Stimulated activated naive CD4-positive, alpha-beta T cell treated with Interleukin-2 at 50 U/mL for 16 hours (primary cell): ENCODE measurements at places on chromosomes 12 and 14.

- no peak for DNase-seq
Measured at GRCh38 chr14:51657762-51658161, 6.1 kb downstream of the FRMD6 start.

DNA sequence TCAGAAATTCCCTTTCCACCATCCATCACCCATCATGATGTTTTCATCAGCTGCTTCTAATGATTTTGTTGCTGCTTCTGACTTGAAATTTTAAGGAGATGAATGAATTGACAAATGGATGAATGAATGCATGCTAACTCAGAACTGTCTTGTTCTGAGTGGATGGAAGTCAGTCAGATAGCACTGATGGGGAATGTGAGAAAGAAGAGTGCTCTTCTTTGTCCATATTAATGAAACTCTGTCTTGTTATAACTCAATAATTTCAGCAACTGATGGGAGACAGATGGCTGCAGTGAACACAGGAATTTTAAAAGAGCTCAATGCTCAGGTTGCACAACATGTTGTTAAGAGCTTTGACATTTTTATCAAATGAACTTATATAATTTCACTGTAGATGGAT lies 422.0 kb downstream of the TRHDE start:
- no peak for DNase-seq

DNA sequence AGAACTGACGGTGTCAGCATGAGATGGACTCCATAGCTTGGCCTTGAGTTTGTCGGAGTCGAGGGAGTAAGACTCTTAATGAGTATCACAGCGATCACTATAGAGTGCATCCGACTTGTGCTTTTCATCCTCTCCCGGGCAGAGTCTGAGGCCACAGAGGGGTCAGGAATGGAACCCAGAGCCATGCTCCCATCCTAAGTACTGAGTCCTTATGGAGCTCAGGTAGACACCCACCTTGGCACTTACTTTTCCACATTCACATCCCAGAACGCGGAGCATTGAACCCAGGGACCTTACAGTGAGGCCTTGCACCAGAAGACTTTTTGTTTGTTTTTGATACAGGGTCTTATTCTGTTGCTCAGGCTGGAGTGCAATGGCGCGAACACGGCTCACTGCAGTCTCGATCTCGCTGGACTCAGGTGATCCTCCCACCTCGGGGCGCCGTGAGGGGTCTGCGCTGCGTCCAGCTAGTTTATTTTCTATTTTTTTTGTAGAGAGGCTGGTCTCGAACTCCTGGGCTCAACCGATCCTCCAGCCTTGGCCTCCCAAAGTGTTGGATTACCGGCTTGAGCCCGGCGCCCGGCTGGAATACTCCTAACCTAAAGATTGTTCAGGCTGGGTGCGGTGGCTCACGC lies 719 bp upstream of the SRSF9 start:
- DNase-seq: no peak

DNA sequence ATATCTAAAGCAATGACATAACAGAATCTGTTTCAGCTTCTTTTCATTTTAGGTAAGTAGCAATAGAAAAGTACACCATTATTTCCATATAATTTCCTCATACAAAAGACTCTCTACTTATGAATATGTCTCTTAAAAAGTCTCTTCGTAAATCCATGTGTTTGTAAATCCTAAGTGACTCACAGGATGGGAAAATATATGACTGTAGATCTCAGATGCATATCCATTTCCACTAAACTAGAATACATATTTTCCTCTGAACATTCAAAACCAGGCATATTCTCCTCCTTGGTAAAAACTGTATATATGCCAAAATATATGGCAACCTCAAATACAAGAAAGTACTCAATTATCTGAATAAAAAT lies 93.6 kb downstream of the TXNDC16 start:
- no peak for DNase-seq

- no peak for DNase-seq
Measured at GRCh38 chr12:93851257-93851671, 174.1 kb downstream of the CRADD start.

DNA sequence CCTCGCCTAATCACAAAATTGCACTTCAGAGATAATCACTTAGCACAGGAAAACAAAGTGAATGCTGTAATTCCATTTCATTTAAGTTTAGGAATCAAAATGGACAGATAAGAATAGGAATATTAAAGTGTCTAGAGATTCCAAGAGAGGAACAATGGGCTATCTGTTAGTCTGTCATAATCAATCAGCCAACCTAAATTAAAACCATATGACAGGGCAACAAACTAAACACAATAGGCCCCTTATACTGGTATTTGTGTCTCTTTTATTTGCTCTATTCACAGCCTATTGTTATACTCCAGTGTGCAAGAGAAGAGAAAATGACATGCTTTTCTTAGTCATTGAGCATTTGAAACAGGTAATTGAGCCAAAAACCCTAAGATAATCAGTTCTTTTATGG lies 259.4 kb downstream of the PRKD1 start:
- no peak for DNase-seq

DNA sequence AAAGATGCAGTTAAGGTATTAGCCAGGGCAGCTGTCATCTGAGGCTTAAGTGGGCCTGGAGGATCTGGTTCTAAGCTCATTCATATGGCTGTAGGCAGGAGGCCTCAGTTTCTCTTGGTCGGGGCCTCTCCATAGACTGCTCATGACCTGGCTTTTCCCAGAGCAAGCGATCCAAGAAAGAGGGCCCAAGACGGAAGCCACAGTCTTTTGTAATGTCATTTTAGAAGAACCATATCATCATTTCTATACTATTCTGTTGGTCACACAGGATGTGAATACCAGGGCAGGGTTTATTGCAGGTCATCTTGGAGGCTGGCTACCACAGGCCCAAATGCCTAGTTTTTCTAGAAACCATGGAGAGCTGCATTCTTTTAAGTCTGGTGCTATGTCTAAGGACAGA lies 47.7 kb downstream of the GNG2 start:
- no peak for DNase-seq

DNA sequence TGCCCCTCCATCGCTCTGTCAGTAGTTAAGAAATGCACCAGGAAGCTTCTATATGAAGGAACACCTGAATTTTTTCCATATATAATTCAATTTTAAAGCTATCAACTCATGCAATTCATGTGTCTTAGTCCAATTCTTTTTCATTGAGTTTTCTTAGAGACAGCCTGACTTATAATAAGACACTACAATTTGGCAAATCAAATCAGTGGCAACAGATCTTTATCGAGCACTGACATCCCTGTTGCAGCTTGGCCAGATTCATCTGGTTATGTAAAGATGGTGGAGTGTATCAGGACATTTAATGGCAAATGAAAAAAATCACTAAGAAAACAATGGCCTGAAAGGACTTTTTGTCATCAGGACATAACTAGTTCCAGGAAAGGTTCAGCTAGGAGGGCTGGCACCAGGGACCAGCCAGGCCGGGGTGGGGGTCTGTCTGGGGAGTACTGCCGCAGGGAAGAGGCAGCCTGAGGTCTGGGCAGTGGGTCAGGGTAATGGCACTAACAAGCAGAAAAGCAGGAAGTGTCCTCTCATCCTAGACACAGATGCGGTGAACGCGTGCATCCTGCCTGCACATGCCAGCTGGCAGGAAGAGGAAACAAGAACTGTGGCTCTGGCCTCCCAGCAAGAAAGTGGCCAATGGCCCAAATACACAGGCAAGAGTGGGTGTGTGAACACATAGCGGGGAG lies 100.5 kb upstream of the LMNTD1 start:
- no peak for DNase-seq

DNA sequence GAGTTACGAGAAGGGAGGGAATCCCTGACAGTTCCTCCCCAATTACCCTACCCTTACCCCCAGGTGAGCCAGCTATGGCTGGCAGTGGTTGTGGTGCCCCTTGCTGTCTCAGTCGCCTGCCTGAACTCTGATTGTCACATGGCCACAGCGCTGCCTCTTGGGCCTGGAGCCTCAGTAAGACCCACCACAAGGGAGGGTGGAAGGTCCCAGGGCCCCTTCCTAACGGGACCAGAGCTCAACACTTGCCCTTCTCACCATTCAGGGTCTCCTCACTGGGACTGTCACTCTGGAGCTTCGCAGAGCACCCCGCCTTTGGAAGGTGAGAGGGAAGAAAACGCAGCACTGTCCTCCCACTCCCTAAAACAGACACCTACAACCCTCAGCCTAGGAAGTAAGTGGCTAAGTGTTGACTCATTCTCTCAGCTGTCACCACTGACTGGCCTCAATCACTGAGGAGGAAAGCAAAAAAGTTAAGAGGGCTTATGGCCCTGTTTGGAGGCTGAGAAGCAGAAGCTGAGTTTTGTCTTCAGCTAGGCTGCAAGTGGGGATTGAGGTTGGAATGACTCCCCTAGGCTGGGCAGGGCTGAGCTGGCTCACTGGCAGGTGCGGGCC lies 1.0 kb downstream of the TMEM253 start:
- no peak for DNase-seq

DNA sequence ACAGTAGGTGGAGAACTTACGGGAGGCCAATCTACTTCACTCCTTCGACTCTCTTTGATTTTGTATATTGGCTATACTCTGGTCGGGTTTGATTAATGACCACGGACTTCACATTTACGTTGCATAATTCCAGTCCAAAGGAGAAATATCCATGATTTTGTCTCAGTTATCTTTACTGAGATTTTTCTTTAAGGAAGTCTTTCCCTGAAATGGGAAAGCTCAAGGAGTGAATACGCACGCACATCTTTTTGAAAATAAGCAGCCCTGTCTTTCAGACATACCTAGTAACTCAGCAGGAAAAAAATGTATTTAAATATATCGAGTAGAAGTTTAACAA lies 5.7 kb upstream of the ALX1 start:
- DNase-seq: no peak

GRCh38 chr12:52367876-52368275 lies 595 bp upstream of the KRT85 start:
- no peak for DNase-seq

GRCh38 chr14:86780876-86781510 lies 1212.0 kb downstream of the GALC start:
- no peak for DNase-seq

DNA sequence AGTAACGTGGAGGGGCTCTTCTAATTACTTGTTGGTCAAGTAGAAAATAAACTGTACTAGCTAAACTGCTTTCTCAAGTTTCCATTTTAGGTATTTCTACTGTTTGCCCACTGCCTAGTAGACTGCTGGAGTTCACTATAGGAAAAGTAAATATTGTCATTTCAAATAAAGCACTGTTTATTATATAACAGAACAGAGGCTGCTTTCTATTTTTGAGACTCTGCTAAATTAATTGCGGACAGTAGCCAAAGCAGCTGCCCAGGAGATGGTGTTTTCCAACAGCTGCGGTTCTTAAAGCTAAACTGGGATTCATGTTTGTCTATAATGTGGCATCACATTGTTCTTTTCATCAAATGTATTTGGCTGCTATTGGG lies 15.9 kb upstream of the SIX1 start:
- no peak for DNase-seq

DNA sequence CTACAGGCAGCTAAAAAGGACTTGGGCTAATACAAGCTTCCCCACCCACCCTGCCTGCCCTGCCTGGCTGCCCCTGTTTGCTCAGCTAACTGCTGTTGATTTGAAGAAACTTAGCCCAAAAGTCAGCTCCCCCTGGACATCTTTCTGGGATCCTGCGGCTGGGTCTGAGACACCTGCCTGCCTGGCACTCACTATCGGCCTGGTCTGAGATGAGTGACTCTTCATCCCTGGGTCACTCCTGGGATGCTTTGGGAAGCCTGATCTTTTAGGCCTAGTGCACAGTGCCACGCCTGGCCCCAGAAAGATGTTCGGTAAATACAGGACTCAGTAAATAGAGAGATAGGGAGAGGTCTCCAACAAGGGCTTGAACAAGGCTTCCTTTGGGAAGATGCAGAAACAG lies 211.3 kb upstream of the DIO3 start:
- DNase-seq: no peak

DNA sequence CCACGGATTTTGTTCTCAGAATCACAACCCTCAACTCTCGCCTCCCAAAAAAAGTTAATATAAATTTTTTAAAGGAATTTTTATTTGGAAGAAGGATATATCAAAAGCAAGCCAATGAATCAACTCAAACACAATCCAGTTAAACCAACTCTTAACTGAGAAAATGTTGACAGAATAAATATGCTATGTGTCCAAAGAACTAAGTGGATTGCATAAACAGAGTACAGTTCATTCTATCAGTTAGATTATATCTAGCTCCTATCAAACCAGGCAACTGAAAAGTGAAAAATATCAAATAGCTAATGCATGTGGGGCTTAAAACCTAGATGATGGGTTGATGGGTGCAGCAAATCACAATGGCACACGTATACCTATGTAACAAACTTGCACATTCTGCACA lies 16.6 kb downstream of the SLC41A2 start:
- no peak for DNase-seq
